WTC11 (cell line): ENCODE measurements at places on chromosomes 5 and 9. TPM values are rescaled to one million over a fixed set of nuclear protein-coding genes. Genes with fewer than 3 reads are reported as not detected.

DMGDH gene
- total RNA-seq: 0.21 to 0.37 TPM (median 0.35 TPM) in 3 replicates

ARID3C gene
- total RNA-seq: 0.14 to 0.23 TPM (median 0.15 TPM) in 3 replicates

ENC1 gene
- total RNA-seq: 10.7 to 18.3 TPM (median 11.4 TPM) in 3 replicates

PCDHGB3 gene
- total RNA-seq: 3.3 to 4.2 TPM (median 3.5 TPM) in 3 replicates

TRIM23 gene
- 11.2 to 13.0 TPM (median 11.8 TPM) in 3 replicates for total RNA-seq

UNC5A gene
- total RNA-seq: 7.9 to 10.2 TPM (median 9.4 TPM) in 3 replicates

C1QTNF3 gene
- 1.2 to 2.1 TPM (median 2.0 TPM) in 3 replicates for total RNA-seq

ZNF658 gene
- 5.0 to 5.7 TPM (median 5.4 TPM) in 3 replicates for total RNA-seq

FREM1 gene
- total RNA-seq: 2.8 to 3.6 TPM (median 3.0 TPM) in 3 replicates

RELL2 gene
- 19.3 to 23.8 TPM (median 21.4 TPM) in 3 replicates for total RNA-seq

BTNL8 gene
- 0.48 to 0.96 TPM (median 0.85 TPM) in 3 replicates for total RNA-seq

DIRAS2 gene
- 0.27 to 0.35 TPM (median 0.34 TPM) in 3 replicates for total RNA-seq

NR5A1 gene
- total RNA-seq: 0.39 to 0.77 TPM (median 0.60 TPM) in 3 replicates

PCDHGA5 gene
- total RNA-seq: 2.0 to 2.5 TPM (median 2.4 TPM) in 3 replicates

CTNND2 gene
- total RNA-seq: 8.6 to 11.9 TPM (median 10.4 TPM) in 3 replicates

SPRY4 gene
- total RNA-seq: 99.6 to 140 TPM (median 103 TPM) in 3 replicates

DDX4 gene
- total RNA-seq: 0.23 to 0.32 TPM in 2 of 3 replicates, not detected in the other

IQGAP2 gene
- total RNA-seq: 63.0 to 70.6 TPM (median 64.4 TPM) in 3 replicates

PDE6A gene
- not detected in 3 replicates for total RNA-seq

NOXA1 gene
- total RNA-seq: 2.9 to 5.9 TPM (median 4.8 TPM) in 3 replicates
